Astrocyte of the spinal cord (primary cell): ENCODE measurements at places on chromosomes 3 and 15.
A peak's percentile ranks its signal among the peaks of the same experiment; 100 is the strongest.

GRCh38 chr3:88784925-88785324, 322.5 kb upstream of the EPHA3 start:
- DNase-seq, result no peak

DNA sequence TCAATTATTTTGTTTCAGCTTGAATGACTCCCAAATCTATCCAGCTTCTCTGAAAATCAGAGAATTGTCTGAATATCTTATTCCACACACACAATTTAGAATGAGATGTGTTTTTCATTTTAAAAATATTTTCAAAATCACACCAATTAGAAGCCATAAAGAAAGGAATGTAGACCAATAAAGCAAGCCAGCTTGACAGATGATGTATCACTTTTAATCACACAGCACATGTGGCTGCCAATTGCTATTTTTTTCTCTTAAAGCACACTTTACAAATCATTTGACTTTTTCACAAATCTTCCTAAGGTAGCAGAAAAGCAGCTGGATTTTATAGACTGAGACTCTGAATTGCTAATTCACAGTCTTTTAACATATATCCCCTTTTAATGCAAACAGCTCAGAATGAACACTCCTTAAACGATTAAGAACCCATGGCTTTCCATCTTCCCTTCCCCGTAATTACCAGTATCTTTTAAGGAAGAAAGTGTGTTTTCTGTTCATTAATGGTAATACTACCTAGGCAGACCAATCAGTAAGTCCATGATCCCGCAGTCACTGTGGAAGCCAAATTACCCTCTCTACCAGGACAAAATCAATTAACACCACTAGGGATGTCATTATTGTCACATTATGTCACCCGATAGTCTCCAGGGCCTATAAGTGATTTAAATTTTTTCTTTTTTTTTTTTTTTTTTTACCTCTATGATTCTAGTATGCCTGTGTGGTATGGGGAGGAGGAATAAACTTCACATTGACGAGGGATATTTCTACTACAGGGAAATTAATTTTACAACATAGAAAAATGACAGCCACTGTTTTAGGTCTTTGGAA, 250.0 kb upstream of the VEPH1 start:
- DNase-seq, result no peak

- DNase-seq, result no peak
These were observed 184.1 kb downstream of the ZIC4 start for GRCh38 chr3:147222291-147222690.

GRCh38 chr15:48703544-48703943, 58.0 kb upstream of the FBN1 start:
- peak; percentile 79 for DNase-seq

GRCh38 chr3:58999134-58999773, 50.6 kb downstream of the CFAP20DC start:
- no peak for DNase-seq

GRCh38 chr3:29004885-29005599, 275.8 kb upstream of the RBMS3 start:
- no peak for DNase-seq

GRCh38 chr15:96123028-96123400, 207.5 kb upstream of the NR2F2 start:
- no peak for DNase-seq

GRCh38 chr15:48986240-48986639, 22.5 kb upstream of the SHC4 start:
- DNase-seq, result no peak

GRCh38 chr3:111890051-111890580, 31.1 kb downstream of the PHLDB2 start:
- DNase-seq, result no peak

- no peak for DNase-seq
These were observed 315.9 kb upstream of the GPR149 start for GRCh38 chr3:154745929-154746328.

GRCh38 chr3:89434621-89435380, 327.4 kb downstream of the EPHA3 start:
- DNase-seq, result peak; percentile 58

GRCh38 chr3:169454823-169455222, 208.7 kb downstream of the MECOM start:
- DNase-seq, result no peak

DNA sequence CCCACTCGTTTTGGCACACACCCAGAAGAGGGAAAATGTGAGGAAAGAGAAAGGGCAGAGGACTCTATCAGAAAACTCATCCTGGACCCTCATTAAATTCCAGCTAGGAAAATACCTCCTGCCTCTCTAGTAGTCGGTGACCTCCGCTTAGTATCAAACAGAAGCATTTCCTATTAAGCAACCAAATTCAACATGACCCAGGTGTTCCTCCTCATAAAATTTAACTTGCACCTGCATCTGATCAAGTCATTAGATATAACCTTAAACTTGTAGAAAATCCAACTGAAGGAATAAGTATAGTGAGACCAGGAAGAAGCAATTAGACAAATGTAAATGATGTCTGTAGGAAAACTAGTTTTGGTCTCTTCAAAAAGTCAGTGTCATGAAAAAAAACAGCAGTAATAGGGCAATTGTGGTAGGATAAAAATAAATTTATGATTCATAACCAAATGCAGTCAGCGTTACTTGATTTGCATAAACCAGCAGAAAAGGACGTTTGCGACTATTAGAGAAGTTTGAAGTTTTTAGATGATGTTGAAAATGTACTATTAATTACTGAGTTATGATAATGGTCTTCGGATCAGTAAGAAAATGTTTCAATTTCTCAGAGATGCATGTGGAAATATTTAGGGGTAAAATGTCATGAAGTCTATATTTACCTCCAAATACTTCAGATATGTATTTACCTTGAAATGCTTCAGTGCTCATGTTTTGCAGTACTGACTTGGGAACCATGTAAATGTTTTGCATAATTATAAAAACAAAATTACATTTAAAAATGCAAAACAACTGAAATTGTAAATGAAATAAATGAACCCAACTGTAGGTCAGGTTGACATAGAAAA, 44.6 kb downstream of the LDHAL6B start:
- DNase-seq, result no peak

DNA sequence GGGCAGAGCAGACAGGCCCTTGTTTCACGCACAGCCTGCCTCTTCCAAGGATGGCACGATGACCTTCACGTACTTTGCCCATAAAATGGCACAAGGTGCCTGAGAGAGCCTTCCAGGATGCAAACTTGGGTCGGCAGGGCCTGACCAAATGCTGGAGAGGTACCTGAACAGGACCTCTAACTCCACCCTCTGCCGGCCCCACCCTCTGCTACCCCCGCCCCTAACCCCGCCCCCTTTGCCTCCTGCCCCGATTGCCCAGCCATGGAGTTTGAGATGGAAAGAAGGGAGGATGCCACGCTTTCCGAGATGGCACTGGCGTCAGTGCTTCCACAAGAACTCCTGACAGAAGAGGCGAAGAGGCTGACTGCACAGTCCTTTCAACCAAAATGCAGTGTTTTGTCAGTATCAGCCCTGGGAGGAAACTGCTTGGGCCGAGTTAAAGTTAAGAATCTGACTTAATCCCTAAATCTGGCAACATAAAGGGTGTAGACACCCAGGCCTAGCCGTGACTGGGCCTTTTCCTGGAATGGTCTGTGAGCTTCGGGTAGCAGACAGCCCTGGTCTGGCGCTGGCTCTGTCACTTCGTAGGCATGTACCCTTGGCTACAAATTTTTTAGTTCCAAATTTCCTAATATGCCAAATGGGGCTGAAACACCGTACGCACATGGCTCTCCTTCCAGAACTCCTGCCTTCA, 230.3 kb upstream of the RGMA start:
- no peak for DNase-seq

DNA sequence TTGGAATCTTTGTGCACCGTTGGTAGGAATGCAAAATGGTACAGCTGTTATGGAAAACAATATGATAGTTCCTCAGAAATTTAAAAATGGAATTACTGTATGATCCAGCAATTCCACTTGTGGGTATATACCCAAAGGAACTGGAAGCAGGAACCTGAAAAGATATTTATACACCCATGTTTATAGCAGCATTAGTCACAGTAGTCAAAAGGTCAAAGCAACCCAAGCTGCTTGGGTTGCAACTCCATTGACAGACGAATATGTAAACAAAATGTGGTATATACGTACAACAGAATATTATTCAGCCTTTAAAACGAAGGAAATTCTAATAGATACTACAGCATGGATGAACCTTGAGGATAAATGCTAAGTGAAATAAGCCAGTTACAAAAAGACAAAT, 35.0 kb upstream of the CAPN3 start:
- DNase-seq, result no peak

DNA sequence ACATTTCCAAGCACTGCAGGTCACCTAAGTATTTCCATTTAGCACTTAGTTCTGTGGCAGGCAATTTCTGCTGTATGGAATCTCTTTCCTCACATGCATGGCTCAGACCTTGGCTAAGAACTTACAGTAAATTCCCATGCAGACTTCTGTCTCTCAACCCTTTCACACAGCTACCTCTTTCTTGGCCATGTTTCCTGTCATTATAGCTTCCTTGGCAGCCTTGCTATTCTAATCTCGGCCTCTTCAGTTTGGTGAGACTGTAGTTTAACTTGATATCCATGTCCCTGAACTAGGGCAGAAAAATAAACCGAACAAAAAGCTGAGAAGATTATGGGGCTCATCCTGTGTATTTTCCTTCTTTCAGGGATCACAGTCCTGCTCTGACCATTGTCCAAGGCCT, 96.0 kb downstream of the SPATA16 start:
- no peak for DNase-seq

DNA sequence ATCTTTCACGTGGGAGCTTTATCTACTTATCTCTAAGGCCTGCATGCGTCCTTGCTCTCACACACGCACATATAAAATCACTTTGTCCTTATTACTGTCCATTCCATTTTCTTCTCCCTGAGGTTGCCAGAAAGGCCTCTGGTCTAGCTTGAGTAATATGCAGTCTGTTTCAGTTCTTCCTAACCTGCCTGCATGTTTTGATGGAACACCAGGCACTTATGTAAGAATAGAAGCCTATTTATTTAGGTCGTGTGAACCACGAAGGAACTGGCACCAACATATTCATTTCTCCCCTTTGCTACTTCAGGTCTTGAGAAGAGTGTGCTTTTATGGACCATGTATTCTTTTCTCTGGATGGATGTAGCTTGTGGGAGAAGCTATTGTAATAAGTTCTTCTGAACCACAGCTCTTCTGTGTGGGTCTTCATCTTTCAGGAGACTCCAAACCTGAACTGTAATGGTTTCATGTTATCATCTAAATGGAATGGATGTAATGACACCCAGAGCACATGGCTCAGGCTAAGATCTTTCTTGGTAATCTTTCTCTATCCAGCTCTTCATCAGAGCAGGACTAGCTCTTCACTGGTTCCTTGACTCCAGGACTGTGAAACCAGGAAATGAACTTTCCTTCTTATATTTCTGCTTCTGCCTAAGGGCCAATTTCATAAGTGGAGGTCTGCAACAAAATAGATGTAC, 53.8 kb downstream of the UBE2E2 start:
- no peak for DNase-seq
